T-helper 22 cell (primary cell): ENCODE measurements at places on chromosomes 7 and 10.

GRCh38 chr7:85820702-85821443 is 634.0 kb upstream of the SEMA3D start:
- DNase-seq = no peak

DNA sequence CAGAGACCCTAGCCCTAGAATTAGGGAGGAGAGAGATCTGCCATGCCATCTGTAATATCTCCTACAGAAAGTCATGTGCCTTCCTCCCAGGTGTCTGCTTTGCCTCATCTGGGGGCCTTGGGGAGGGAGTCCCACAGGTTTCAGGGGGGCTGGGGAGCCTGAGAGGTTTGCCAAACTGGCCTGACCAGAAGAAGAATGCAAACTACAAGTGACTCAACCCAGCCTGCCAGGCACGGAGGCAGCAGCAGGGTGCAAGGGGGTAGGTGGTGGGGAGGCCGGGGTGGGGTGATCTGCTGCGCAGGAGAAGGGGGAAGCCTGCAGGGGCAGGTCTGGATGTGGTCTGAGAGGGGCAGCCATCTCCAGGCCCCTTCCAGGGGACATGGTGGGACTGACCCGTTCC is 9.6 kb upstream of the TRIM8 start:
- DNase-seq = no peak

DNA sequence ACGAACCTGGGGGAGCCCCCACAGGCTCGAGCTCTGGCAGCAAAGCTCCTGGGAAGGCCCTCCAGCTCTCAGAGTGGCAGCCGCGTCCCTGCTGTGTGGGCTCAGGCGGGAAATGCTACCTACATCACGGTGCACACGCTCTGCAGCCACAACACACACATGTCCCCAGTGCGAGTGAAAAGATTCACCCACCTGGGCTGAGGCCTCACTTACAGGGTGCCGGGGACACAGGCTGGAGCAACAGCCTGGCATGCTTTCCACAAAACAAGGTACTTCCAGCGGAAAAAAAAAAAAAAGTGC is 410.4 kb upstream of the FOXK1 start:
- DNase-seq = no peak

DNA sequence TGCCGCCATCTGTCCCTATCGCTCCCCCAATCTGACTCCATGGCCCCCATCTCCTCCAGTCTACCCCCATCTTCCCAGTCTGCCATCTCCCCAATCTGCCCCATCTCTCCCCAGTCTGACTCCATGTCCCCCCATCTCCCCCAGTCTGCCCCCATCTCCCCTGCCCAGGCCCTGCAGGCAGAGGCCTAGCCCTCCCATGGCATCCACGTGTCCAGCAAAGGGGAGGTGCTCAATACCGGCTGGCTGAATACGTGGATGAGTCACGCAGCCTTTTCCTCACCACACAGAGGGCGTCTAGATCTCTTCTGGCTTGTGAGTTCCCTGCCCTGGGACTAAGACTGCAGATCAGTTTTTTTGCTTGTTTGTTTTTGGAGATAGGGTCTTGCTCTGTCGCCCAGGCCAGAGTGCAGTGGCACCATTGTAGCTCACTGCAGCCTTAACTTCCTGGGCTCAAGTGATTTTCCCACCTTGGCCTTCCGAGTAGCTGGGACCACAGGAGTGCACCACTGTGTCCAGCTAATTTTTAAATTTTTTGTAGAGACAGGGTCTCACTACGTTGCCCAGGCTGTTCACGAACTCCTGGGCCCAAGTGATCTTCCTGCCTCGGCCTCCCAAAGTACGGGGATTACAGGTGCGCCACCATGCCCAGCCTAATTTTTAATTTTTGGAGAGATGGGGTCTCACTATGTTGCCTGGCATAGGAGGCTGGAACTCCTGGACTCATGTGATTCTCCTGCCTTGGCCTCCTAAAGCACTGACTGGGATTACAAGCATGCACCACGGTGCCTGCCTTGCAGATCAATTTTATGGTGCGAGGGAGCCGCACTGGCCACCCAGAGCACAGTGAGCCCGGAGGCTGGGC is 15.3 kb upstream of the GPR146 start:
- DNase-seq = peak; percentile 59

- no peak for DNase-seq
These were observed 8.7 kb downstream of the HUS1 start for GRCh38 chr7:47970761-47971160.
